ENCODE measurements at places on chromosomes 7 and 10.

- H3K36me3 ChIP-seq = no peaks in the 10 kb centered on the region
- H3K4me3 ChIP-seq = no peak overlapping the region
- H3K27me3 ChIP-seq = no peaks in the 10 kb centered on the region
- peaks cover 30% of the 10 kb centered on the region for H3K4me1 ChIP-seq
- no peak overlapping the region for H3K27ac ChIP-seq
- ATAC-seq = no peak
Observed at GRCh38 chr7:106080300-106080987, 31.7 kb downstream of the SYPL1 start.

DNA sequence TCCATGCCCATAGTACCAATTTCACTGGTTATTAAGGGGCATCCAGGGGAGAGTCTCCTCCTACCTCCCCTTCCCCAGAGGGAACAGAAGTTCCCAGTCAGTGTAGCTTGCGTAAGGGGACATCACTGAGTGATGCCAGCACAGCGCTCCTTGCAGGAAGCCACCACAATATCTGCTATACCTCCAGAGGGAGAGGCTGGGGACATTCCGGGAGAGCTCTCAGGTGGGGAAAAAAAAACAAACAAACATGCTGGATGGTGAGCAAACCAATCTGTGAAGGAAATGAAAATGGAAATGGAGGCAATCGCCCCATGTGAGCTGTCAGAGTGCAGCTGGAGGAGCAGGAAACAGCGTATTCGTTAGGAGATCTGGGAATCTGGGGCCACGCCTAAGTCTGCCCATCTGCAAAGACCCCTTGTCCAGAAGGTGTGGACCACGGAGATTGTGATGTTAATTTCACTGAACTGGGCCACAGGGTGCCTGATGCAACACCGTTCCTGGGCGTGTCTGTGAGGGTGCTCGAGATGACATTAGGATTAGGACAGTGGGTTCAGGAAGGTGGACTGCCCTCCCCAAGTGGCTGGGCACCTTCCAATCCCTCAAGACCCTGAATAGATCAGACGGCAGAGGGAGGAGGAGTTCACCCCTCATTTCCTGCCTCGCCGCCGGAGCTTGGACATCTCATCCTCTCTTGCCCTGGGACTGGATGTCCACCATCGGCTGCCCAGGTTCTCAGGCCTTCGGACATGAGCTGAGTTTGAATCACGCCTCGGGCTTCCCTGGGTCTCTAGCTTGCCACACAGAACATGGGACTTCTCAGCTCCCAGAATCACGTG, 30.5 kb downstream of the GNA12 start:
- no peaks in the 10 kb centered on the region for H3K4me1 ChIP-seq
- no peaks in the 10 kb centered on the region for H3K36me3 ChIP-seq
- H3K4me3 ChIP-seq = no peak overlapping the region

DNA sequence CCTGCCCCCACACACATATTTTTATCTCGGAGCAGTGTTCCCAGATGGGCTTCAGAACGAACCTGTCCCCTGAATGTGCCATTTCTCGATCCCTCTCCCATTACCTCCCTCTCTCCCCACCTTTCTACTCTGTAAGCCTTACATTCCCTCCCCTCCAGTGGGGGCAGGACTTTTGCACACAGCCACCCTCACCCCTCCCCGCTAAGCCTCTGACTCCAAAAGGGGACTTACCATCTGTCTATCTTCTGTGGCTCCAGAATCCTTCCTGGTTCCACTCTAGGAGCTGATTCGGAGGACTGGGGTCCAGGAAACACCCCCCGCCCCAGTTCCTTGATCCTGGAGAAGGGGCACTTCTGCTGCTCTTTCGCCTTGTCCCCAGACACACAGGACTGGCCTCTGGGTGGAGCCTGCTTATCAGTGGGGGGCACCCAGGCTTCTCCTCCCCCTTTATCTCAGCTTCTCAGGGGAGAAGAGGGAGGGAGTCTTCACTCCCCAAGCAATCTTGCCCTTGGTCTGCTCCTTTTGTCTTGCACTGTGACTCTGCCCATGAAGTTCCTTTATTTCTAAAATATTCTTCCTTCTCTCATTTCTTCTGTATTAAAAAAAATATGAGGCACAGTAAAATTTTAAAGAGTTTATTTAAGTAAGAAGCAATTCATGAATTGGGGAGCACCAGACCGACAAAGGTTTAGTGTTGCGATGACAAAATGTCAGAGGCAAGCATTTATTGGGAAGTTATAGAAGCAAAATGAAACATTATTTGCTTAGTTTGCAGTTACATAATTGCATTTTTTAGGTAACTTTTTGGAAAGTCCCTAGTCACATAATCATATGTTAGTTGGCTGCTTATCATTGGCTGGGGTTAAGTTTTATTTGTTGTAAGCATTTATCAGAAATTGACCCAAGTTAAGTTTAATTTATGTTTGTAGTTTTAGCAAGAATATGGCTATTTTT, at the start of gene KEL:
TSS of gene KEL (minus strand) at position 391 of the 954 bp plus-strand sequence. CDS start at position 234, 157 bp downstream.
- H3K27ac ChIP-seq = no peak within 1 kb of the TSS
- no peaks in the 10 kb centered on the region for H3K4me1 ChIP-seq
- H3K36me3 ChIP-seq = no peaks in the 10 kb centered on the region
- ATAC-seq = no peak
- no peak within 1 kb of the TSS for H3K4me3 ChIP-seq

DNA sequence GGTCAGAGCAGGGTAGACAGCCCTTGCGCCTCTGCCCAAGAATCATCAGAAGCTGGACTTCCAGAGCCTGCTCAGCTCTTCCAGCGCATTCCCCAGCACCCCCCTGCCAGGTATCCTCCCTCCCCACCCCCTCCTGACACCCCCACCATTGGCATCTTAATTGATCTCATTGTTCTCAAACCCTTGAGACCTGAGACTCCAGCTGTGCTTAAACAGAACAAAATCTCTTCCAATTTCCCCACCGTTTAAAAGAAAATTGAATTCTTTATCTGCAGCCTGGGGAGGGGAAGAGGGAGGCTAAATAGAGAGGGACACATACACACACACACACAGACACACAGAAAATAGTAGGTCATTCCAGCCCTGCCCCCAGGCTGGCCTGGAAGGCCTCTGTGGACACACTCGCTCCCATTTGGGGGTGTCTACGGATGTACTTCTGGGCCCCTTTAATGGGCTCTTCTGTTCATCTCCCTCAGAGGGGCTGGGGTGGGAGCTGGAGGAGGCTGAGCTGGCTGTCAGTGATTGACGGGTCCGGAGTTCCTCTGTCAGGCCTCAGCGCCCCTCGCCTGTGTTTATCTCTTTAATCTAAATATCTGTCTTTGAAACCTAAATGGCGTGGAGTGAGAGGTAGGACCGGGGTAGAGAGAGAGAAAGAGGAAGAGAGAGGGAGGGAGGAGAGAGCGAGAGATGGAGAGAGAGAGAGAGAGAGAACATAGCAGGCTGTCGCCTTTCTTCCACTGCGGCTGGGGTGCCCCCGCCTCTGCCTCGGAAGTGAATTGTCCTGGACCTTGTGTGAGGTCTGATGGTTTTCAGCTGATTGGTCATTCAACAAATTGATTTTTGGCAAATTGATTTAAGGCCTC, 61.7 kb downstream of the C10orf105 start:
- no peaks in the 10 kb centered on the region for H3K36me3 ChIP-seq
- H3K27ac ChIP-seq = no peak overlapping the region

- H3K27me3 ChIP-seq = no peaks in the 10 kb centered on the region
- H3K4me1 ChIP-seq = peaks cover 51% of the 10 kb centered on the region
- ATAC-seq = peak; percentile 19
- no peaks in the 10 kb centered on the region for H3K36me3 ChIP-seq
- peak overlapping the region; percentile 19 for H3K27ac ChIP-seq
Observed at GRCh38 chr10:29877793-29878491, 181.4 kb downstream of the JCAD start.

GRCh38 chr7:36312064-36312914, 77.4 kb upstream of the ANLN start:
- H3K36me3 ChIP-seq = no peaks in the 10 kb centered on the region
- H3K27ac ChIP-seq = no peak overlapping the region
- no peak for ATAC-seq
- H3K27me3 ChIP-seq = no peaks in the 10 kb centered on the region
- H3K4me3 ChIP-seq = no peak overlapping the region

Measured in gastroesophageal sphincter (tissue), 4 donors.